ENCODE measurements at places on chromosomes 11 and 22.

GRCh38 chr22:32587449-32587848 is 112.8 kb downstream of the FBXO7 start:
- no peak for DNase-seq

GRCh38 chr11:123575441-123575840 is 79.0 kb downstream of the SCN3B start:
- DNase-seq, result no peak

GRCh38 chr22:29224121-29224858 is 18.6 kb downstream of the EMID1 start:
- DNase-seq, result no peak

DNA sequence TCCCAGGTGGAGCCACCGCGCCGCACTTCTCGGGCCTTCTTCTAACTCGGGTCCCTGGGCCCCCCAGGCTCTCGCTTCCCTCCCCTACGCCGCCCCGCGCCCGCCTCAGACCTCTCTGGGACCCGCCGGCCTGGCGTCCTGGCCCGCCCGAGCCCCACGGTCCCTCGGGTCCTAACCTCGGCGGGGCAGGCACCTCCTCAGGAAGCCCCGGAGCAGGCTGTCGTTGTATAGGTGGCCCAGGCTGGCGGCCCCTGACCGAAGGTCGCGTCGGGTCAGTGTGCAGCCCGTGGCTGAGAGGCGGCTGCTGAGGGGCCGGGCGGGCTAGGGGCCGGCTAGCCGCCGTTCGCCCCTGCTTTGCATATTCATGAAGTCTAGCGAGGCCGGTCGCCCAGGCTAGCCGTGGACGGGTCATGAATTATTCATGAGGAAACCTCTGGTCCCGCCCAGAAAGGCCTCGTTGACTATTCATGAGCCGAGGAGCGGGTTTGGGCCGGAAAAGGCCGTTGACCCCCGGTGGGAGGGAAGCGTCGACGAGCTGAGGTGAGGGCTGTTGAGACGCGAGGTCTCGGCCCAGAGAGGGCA is at the start of gene HORMAD2:
Gene HORMAD2, plus strand, starts transcription at position 513 of the 582 bp plus-strand sequence. CDS start 13,489 bp downstream, outside the sequence.
- no peak for DNase-seq

GRCh38 chr11:69010964-69011623 is 2.0 kb downstream of the MRGPRF start:
- no peak for DNase-seq
